ENCODE measurements at places on chromosomes 2 and 18.

GRCh38 chr2:3769766-3770165 lies 66.4 kb downstream of the DCDC2C start:
- no peak for DNase-seq

DNA sequence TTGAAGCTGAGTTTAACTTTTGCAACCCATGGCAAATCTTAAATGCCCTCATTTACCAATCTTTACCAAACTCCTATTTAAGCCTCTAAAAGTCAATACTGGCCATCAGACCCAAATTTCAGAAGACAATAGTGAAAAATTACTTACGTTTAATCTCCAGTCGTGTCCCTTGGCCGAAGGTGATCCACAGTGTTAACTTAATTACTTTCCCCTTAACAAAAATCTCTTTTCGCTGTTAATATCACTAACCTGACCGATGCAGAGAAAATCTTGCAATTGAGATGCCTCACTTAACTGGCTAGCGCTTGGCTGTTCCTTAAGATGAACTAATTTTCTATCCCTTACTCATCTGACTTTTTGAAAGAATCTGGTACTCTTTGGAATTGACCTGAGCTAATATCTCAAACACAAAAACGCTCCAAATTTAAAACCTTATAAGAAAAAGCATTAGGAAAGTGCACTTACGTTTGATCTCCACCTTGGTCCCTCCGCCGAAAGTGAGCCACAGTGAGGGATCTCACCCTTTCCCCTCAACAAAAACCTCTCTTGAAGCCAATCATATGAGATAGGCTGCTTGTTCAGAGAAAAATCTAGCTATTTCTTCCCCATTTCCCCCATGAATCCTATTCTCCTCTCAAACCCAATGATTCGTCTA lies 169.1 kb downstream of the RPIA start:
- DNase-seq, result no peak

DNA sequence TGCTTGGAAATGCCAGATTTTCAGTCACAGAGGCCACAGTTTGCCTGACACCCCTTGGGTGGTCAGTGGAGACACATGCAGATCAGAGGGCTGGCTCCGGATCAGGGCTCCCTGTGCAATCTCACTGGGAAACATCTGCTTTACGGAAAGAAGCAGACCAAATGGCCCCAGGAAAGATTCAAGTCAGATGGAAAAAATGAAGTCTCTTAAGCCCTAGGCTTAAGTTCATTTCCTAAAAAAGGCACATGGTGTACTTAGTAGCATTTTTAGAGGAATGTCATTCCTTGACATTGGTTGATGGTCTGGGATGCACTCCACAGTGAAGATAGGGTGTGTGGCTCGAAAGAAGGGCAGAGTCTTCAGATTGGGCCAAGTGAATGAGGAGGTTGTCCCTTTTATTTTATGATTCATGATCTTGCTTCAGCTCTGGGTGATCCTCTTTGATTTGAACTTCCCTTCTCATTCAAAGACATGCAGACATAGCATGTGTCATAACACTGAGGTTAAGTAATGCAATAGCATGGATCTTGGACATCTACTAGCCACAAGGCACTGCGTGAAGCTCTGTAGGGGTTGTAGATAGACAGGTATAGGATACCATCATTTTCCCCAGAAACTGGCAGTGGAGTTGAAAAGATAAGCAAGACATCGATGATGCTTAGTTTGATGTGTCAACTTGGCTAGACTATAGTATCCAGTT lies 56.5 kb downstream of the KCNE4 start:
- no peak for DNase-seq

DNA sequence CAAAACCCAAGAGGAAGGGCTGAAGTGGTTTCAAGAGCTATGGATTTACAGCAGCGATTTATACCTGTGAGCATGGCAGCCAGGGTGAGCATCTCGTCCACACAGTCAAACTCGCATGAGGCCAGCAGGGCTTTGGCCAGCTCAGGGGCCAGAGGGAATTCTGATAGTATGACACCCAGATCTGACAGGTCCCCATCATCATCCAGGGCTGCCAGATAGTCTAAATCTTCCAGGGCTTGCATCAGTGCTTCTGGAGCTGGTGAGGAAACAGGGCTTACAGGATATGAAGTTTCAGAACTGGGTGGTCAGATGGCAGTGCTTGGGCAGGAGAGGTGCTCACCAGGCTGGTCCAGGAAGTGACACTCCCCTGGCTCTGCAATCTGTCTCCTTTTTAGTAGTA lies 3.5 kb downstream of the DQX1 start:
- no peak for DNase-seq

- DNase-seq, result no peak
These were observed 8.3 kb downstream of the EVX2 start for GRCh38 chr2:176075481-176075880.

DNA sequence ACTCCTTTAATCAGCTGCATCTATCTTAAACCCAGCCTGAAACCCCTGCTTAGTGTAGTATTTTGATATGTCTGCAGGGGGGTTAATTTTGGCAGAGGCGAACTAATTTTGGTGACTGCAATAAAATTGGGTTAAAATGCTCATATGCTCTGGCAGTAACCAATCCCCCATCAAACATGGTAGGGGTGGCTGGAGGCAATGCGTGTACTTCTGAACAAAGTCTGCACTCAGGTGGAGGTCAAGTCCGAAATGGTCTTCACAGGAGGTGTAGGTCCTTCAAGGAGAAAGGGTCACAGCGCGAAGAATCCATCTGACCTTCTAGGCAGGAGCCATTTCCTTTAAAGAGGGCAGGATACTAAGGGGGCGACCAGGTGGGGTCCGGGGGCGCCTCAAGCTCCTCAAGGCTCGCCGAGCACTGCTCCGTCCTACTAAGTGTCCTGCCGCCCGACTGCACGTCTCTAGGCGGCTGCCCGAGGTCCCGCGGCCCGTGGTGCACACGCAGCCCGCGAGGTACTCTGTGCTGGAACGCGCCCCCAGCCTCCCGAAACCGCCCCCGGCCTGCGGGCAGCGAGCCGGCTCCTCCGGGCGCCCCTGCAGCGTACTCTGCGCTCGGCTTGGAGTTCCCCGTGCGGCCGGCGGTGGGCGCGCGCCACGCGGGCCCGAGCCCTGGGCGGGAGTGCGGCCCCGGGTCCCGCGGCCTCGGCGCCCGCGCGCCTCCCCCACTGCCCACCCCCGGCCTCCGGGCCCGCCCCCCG lies 1.7 kb upstream of the LDLRAD4 start:
- peak; percentile 63 for DNase-seq

- no peak for DNase-seq
These were observed 95.6 kb upstream of the LHCGR start for GRCh38 chr2:48851161-48851560.

GRCh38 chr18:28669165-28669564 lies 492.2 kb upstream of the CDH2 start:
- no peak for DNase-seq
